ENCODE measurements at places on chromosomes 6 and 20.
A peak's percentile ranks its signal among the peaks of the same experiment; 100 is the strongest.

GRCh38 chr6:50056242-50056641, 6.5 kb upstream of the DEFB112 start:
- no peak for DNase-seq

GRCh38 chr6:42295181-42295580, 77.5 kb upstream of the MRPS10 start:
- no peak for DNase-seq

DNA sequence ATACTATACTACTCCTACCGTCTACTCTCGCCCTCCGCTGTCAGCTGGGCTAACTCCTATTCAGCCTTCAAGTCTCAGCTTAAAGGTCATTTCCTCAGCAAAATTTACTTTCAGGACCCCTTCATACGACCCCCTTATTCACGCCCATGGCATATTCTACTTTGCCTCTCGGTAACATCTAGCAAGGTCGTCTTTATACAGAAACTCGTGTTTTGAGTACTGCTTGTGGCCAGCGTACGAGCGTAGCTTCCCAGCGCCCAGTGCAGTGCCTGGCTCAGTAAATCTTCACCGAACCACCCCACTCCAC, 546 bp downstream of the CRNKL1 start:
- DNase-seq = no peak

DNA sequence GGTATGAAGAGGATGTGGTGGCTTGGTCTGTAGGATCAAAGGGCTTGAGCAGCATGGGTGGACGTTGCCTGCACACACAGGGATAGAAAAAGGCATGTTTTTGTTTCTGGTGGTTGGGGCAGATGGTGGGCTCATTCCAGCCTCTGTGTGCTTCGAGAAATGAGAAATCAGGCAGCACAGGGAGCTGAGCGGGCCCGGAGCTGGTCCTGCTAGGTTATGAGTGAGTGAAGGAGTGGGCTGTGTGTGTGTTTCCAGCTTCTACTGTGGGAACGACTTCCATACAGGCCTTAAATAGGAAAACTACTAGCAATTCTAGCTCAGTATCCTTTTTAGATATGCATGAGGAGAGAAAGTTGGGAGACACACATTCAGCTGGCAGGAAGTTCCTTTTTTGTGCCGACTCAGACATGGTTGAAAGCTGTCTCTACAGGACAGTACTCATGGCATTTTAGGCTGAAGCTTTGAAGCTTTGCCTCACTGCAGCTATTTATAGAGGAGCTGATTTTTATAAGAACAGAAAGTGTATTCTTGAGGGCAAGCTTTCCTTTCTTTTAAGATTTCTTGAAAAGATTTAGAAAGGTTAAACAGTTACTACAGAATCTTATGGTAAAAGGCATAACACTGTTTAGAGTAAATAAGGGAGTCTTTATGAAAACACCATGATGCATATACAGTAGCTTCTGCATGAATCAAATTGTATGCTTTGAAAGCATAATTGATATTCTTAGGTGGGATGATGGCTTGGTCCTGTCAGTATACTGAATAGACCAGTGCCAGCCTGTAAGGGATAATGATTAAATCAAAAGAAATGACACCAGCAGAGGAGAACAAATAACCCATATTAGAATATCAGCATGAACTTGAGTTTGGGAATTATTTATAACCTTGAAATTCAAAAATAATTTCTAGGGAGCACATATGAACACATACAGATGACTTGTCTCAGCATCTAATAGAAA, 104.0 kb upstream of the MAN1A1 start:
- no peak for DNase-seq

DNA sequence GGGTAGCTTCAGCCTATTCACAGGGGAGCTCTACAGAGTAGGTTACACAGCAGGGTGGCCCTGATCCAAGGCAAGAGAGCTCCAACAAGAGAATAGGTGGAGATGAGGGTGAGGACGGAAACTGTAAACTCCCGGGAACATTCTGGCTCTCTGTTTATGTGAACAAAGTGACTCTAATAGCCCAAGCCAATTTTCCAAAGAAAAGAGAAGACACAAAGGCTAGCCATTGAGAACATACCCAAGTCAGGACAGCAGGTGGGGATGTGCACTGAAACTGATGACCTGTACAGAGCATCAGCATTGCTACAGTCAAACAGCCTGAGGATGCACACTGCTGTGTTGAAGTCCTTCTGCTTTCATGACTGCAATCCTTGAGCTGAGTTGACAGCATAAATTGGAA, 136.0 kb upstream of the TOP1 start:
- no peak for DNase-seq

- DNase-seq = no peak
Measured at GRCh38 chr20:9202420-9203080, 133.7 kb downstream of the PLCB4 start.

DNA sequence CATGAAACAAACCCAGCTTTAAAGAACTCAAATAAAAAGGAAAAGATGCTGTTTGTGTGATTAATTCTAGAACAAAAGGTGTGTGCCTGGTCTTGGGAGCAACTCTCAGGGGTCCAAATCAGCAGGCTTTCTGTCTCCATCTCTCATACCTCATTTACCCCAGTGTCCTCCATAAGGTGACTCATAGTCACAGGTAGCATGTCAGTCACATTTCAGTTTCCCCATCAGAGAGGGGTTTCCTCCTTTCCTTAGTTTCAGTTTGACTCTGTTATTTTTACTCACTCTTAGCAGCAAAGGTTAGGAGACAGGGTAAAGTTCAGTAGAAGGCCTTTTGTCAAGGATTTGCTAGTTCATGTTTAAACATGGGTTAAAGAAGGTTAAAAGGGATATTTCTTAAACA, 46.2 kb downstream of the OGFRL1 start:
- DNase-seq = no peak

GRCh38 chr20:17617212-17617867, 47.5 kb downstream of the DSTN start:
- DNase-seq = peak; percentile 73

Measured in COR-L47 (cell line).